GDM1 (cell line): ENCODE measurements at places on chromosomes 16 and 17.

- no peak for DNase-seq
Measured at GRCh38 chr17:17264430-17264829, 16.6 kb downstream of the COPS3 start.

- DNase-seq = no peak
Measured at GRCh38 chr16:69721441-69721957, 4.9 kb downstream of the NQO1 start.

- no peak for DNase-seq
Measured at GRCh38 chr16:76653390-76654026, 376.3 kb downstream of the CNTNAP4 start.

- DNase-seq = no peak
Measured at GRCh38 chr17:2816688-2817087, 20.4 kb downstream of the RAP1GAP2 start.

- DNase-seq = no peak
Measured at GRCh38 chr16:82459580-82460256, 167.1 kb upstream of the CDH13 start.
